GM18507 (cell line): ENCODE measurements at places on chromosomes 12 and 14.

GRCh38 chr14:23145794-23146350 is 26.8 kb upstream of the CEBPE start:
- DNase-seq = no peak

DNA sequence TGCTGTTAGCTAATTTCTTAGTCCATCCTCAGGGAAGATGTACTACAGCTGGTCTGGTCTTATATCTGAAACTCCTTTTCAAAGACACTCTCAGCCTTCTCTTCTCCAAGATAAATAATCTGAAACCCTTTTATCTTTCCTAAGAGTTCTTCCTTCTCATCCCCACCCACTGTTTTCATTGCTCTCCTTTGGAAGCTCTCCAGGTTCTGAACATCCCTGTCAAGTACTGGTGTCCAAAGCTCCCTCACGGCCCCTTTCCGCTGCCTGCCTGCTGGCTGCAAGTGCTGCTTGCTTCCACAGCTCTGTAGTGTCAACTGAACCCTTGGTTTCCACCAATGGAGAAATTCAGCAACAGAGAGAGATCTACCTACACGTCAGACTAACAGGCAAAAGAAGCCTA is 6.6 kb upstream of the SLC6A13 start:
- no peak for DNase-seq

DNA sequence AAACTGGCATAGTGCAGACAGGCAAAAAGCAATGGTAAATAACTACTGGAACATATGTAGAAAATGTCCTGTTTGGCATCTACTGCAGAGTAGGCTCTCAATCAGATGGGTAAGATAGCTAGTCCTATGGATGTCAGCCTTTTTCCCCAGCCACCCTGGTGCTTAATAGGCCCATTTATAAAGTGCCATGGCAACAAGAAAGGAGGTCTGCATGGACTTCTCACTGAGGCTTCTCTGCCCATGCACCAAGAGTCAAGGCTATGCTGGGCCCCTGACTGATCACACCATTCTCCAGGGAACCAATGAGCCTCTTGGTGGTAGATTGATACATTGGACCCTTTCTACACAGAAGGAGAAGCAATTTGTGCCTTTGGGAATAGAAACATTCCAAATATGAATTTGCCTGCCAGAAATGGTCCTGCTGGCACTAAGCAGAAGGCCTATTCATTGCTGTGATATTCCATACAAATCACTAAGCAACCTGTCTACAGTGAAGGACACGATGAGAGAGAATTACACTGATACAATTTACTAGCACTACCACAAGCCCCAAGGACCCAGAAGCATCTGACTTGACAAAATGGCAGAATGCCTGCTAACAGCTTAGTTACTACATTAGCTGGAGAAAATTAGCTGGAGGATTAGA is 43.8 kb downstream of the RESF1 start:
- no peak for DNase-seq

DNA sequence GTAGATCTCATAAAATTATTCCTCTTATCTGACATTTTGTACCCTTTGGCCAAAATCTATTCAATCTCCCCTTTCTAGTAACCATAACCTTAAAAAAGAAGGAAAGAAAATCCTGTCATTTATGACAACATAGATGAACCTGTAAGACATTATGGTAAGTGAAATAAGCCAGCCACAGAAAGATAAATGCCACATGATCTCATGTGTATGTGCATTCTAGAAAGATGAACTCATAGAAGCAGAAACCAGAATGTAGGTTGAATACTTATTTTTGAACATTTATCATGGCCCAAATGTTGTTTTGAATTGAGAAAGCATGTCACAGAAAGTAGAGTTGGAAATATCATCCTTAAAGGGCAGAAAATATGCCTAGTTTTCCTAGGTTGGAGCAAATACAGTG is 1053.6 kb downstream of the SLC6A15 start:
- DNase-seq = no peak

- no peak for DNase-seq
Measured at GRCh38 chr14:70934084-70934483, 26.8 kb downstream of the PCNX1 start.

DNA sequence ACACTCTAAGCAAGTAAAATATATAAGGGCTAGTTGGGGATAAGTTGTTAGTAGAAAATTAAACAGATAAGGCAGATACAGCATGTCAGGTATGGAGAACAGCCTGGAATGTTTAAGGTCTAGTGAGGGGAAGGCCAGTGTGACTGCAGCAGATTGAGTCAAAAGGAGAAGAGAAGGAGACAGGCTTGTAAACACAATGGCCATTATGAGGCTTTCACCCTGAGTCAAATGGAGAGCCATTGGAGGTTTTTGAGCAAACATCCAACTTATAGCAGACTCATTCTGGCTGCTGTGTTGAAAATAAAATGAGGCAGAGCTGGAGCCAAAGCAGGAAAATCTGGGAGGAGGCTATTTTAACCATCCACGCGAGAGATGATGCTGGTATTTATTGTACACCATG is 142.0 kb downstream of the DUSP6 start:
- no peak for DNase-seq

DNA sequence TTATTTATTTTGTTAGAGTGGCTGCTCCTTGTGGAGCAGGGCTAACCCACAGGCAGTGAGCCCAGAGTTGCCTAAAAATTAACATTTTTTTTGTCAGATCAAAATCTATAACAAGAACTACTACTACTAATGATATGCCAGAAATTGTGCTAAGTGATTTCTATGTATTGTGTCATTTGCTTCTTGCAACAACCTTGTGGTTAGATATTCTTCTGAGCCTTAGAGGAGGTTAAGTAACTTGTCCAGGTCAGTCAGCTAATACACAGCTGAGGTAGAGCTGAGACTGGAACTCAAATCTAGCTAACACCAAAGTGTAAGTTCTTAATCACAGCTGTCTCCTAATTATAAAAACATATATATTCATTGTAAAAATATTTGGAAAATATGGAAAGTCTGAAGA is 29.8 kb downstream of the CFL2 start:
- no peak for DNase-seq

- no peak for DNase-seq
Measured at GRCh38 chr14:97788846-97789526, 991.8 kb downstream of the VRK1 start.

- DNase-seq = no peak
Measured at GRCh38 chr14:63863004-63863403, 10.2 kb downstream of the SYNE2 start.

- no peak for DNase-seq
Measured at GRCh38 chr12:47412601-47413236, 293.1 kb downstream of the RPAP3 start.

- no peak for DNase-seq
Measured at GRCh38 chr12:575129-575502, 88.1 kb downstream of the NINJ2 start.

GRCh38 chr12:98725476-98726247 is 80.6 kb downstream of the APAF1 start:
- peak; percentile 26 for DNase-seq

DNA sequence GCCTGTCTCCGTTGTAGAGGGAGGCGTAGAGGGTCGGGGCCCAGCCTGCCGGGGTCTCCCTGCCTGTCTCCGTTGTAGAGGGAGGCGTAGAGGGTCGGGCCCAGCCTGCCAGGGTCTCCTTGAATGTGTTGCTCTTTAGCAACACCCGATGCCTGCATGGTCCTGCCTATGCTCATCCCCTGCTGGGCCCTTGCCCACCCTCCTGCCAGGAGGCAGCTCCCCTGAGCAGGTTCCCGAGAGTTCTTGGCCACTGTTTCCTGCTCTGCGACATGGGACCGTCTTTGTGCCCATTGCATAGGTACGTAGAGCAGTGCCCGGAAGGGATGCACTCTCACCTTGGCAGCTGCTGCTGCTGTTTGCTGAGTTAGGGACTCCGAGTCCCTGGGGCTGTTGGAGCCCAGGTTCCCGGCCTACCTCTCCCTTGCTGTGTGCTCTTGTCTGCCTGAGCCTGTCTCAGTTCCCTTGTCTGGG is 3.3 kb downstream of the KIF26A start:
- DNase-seq = no peak

DNA sequence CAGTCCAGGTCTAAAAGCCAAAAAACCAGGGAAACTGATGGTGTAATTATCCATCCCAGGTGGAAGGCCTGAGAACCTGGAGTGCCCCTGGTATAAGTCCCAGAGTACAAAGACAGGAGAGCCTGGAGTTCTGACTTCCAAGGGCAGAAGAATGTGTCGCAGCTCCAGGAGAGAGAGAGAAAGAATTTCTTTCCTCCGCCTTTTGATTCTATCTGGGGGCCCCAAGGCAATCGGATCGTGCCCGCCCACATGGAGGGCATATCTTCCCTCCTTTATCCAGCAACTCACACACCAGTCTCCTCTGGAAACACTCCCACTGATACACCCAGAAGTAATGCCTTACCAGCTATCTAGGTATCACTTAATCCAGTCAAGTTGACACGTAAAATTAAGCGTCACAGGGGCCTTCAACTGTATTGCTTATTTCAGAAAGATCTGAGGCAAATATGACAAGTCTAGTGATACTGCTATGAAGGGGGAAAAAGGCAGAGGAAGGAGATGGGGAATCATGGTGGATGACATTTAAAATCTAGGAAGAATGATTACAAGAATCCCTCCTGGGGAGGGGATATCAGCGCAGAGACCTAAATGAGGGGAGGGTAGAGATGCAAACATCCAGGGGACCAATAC is 30.5 kb upstream of the LRP6 start:
- DNase-seq = no peak

GRCh38 chr12:96383991-96384390 is 16.2 kb downstream of the CDK17 start:
- DNase-seq = no peak

GRCh38 chr14:51028851-51029754 is 65.8 kb downstream of the TRIM9 start:
- no peak for DNase-seq

DNA sequence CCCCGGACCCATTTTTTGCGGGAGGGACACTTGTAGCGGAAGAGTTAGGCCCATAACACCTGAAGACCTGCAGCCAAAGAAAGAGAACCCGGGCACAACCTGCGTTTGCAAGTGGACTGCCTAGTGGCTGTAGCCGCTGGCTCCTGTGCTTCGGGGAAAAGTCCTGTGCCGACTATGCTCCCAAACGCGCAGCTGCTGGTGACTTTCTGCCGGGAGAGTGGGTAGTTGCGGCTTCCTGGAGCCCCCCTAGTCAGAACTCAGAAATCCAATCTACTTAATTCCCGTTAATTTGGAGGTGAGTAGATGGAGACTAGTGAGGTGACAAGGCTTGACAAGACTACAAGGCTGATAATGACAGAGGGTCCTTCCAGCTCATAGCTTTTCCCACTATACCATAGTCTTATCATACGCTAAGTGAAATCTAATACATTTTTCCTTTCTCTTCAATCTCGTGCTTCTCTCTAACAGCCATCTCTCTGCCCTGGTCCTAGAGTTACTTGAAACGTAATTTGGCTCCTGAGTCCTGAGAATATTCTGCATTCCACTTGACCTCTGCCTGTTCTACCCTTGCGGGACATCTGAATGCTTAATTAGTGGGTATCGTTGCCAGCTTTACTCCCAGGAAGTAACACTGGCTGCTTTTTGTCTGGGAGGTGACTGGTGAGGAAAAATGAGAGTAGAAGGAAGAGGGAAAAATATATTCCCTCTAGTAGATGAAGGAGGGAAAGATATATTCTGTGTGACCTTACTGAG is 556 bp downstream of the MTHFD1 start:
- no peak for DNase-seq

GRCh38 chr12:65818454-65819382 is 5.6 kb upstream of the HMGA2 start:
- DNase-seq = no peak

- no peak for DNase-seq
Measured at GRCh38 chr12:45587877-45588533, 141.5 kb upstream of the ARID2 start.

GRCh38 chr12:24505366-24506015 is 443.4 kb downstream of the BCAT1 start:
- no peak for DNase-seq

- no peak for DNase-seq
Measured at GRCh38 chr14:54462048-54462447, 20.9 kb upstream of the CNIH1 start.
